ENCODE measurements at places on chromosomes 7 and 10.

GRCh38 chr7:137970253-137970975, 31.5 kb downstream of the CREB3L2 start:
- DNase-seq = no peak

DNA sequence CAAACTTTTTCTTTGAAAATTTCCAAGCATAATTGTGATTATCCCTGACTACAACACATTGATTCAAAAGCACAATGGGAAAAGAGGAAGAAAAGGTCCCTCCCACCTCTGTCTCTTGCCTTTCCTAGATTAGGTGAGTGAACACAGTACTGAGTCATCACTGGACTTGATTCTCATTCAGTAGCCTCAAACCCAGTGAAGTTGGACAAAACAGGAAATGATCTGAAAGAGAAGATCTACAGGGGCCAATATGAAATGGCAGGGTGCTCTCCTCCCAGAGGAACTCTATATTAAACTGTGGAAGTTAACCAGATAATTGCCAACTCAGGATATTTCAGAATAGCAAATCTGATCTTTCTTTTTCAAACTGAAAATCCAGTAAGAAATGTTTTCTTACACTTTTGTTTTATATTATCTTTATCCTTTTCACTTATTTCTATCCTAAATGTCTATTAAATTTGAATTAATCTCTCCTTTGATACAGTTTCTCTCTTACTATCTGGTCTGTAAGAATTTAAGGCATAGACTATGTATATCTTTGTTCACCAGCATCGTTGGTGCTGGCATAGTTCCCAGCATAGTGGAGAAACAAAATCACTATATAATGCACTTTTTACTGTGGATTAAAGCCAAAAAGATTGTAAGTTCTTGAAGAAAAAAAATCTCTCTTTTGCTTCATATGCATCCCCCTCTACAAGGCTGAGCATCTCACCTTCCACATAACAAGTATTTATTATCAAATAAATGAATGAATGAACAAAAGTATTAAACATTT, 41.4 kb upstream of the IKZF1 start:
- DNase-seq = no peak

GRCh38 chr7:26376175-26376917, 84.7 kb downstream of the SNX10 start:
- DNase-seq = no peak

GRCh38 chr10:126199221-126199998, 188.9 kb downstream of the ADAM12 start:
- no peak for DNase-seq

DNA sequence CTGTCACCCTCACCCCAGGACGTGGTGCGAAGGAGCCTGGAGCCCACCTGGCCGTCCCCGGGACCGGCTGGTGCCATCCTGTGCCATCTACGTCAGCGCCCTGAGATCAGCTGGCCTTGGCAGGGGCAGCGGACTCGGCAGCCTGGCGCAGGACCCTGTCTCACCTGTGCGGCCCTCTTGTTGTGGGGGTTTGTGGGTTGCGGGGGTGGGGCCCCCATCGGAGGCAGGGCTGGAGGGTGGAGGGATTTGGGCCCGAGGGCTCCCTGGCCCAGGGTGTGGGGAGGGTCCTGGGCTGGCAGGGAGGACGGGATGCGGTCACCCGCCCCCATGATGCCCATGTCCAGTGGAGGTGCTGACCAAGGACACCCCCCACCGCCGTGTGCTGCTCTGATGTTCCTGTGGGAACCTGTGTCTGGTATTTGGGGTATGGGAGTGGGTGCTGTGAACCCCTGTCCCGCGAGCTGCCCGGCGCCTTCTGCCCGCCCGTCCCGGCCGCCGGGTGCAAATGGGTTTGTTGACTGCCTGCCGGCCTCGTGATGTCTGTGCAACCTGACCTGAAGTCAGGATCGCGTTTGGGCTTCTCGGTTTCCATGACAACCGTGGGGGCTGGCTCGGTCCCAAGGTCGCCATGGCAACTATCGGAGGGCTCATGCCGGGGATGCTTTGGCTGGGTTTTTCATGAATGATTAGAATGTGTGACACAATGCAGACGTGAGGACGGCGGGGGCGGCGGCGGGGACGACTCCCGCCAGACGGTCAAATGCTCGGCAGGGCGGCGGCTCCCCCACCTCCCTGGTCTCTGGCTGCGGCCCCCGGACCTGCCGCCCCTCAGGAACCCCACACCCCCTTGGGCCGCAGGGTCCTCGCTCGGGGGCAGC, 7.3 kb downstream of the MAFK start:
- DNase-seq = no peak

DNA sequence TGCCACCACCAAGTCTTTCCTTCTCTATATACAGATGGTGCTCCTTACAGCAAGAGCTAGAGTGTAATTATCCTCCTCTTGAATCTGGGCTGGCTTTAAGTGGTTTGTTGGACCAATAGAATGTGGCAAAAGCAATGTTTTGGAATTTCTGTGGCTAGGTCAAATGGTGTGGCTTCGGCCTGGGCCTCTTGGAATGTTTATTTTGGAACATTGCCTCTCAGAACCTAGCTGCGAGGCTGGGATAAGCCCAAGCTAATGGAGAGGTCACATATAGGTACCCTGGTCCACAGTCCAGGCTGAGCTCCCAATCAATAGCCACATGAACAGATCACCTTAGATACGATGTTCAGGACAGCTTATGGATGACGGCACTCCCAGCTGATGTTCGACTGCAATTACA, 556.7 kb downstream of the TYW1 start:
- no peak for DNase-seq

DNA sequence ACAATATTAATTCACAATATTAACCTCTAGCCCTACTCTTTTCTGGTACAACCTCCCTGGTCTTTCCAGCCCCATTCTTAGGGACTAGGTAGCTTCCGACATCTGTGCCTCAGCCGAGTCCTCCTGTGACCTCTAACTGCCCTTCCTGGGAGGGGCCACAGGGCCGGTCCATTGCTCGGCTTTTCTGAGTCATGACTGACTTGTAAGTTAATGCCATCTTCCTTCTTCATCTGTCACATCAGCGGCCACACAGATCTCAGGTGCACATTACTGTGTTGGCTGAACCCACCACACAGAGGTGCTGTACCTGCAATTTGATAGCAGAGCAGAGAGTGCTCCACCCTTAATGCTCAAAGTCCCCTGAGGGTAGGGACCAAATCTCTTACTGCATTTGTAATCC, 4.1 kb upstream of the CPA4 start:
- DNase-seq = no peak

All from stimulated activated CD4-positive, alpha-beta T cell treated with anti-CD3 and anti-CD28 coated beads, Interleukin-1b, Interleukin-23, amount 100 ng/mL, for 1 hour (primary cell).